Activated naive CD8-positive, alpha-beta T cell treated with anti-CD3 and anti-CD28 coated beads, Interleukin-2, amount 10 ng/mL, durations not matched to agents 7 days and 5 days (primary cell): ENCODE measurements at places on chromosomes 6 and 20.

DNA sequence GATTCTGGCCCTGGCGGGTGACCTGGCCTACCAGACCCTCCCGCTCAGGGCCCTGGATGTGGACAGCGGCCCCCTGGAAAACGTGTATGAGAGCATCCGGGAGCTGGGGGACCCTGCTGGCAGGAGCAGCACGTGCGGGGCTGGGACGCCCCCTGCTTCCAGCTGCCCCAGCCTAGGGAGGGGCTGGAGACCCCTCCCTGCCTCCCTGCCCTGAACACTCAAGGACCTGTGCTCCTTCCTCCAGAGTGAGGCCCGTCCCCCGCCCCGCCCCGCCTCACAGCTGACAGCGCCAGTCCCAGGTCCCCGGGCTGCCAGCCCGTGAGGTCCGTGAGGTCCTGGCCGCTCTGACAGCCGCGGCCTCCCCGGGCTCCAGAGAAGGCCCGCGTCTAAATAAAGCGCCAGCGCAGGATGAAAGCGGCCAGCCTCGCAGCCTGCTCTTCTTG, 868 bp upstream of the SLC2A4RG start:
- no peak for DNase-seq

GRCh38 chr6:14943116-14943515, 302.8 kb upstream of the JARID2 start:
- no peak for DNase-seq

DNA sequence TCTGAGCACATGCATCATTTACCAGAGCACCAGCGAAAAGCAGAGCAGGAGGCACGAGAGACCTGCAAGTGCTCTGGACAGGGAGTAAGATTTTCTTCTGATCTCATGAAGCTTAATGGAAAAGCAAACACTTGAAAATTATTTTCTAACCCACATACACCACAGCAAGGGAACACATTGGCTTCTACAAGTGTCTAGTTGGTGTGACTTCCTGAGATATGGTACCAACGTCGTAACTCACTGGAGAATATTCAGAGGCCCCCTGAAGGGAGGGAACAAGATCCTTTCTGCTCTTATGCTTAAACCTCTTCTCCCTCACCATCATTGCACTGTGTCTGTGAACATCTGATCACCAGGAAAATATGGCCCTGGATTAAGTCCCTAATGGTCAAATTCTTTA, 48.6 kb downstream of the PSMB1 start:
- DNase-seq, result no peak

- DNase-seq, result no peak
Observed at GRCh38 chr20:3739054-3739925, 6.8 kb downstream of the HSPA12B start.

GRCh38 chr6:84516154-84516553, 248.2 kb downstream of the TBX18 start:
- no peak for DNase-seq
